ENCODE measurements at places on chromosomes 7 and 10.

DNA sequence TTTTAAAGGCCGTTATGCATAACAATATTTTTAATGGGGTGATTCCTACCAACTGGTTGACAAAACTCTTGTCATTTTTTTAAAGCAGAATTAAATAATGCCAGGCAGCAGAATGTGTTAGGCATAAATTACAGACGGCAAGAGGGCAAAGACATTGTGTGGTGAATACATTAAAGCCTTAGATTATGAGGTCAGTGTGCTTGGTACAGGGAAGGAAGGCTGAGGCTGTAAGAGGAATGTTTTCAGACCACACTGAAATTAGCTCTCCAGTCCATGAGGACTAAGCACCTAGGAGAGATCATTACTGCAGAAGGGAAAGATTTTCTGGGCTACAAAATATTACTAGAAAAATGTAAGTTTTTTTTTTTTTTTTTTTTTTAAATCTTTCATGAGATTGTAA lies 312.8 kb upstream of the PRKCQ start:
- no peak for DNase-seq

GRCh38 chr7:54180796-54181195 lies 361.4 kb upstream of the VSTM2A start:
- no peak for DNase-seq

GRCh38 chr7:65239707-65240352 lies 133.8 kb upstream of the ZNF92 start:
- DNase-seq = no peak

DNA sequence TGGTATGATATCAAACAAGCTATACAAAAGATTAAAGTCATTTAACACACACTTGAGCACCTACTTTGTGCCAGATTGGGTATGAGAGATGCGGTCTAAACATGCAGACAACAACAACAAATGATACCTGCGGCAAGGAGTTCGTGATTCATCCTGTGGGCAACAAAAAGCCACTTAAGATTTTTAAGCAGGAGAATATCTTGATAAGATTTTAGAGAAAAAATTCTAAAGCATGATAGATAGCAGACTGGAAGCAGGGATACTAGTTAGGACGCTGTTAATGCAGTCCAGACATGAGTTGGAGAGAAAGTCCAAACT lies 1.6 kb upstream of the KBTBD2 start:
- no peak for DNase-seq

DNA sequence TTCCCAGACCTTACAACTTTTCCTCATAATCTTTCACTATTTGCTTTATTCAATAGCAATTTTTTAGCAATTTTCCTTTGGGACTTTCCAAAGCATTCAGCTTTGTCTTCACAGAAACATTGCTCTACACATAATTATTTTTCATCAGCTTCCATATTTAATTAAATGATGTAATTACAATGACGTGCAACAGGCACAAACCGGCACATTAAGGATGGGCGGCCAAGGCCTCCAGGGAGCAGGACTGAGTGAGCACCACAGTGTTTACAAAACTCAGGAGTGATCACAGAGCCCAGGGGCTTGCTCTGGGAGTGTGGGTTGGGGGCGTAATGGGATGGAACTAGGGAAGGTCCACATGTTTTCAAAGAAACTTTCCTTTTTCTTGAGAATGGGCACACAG lies 69.8 kb downstream of the MAD1L1 start:
- DNase-seq = no peak

DNA sequence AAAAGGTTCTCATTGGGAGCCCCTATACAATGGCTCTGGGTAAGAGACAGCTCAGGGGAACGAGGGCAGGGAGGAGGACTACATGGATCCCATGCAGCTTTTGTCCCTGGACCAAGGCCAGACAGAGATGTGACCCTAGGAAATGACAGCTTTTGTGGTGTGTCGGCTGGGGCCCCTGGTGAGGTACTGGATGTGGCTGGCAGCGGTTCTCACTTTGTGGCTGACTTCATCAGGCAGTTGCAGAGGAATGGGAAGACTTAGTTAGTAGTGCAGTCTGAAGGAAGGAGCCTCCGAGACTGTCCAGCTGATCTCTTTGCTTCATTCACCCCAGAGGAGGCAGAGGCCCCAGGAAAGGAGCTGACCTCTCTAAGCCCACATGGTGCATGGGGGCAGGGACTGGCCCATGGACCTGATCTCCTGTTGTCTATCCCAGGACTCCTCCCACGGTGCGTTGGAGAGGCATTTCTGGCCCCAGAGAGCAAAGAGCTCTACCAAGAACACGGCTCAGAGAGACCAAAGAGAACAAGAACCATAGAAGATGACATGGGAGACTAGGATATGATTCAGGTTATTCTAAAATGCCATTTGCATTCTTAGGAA lies 202.9 kb downstream of the RPS24 start:
- no peak for DNase-seq

- no peak for DNase-seq
Measured at GRCh38 chr7:100620804-100621203, 8.5 kb downstream of the MOSPD3 start.

DNA sequence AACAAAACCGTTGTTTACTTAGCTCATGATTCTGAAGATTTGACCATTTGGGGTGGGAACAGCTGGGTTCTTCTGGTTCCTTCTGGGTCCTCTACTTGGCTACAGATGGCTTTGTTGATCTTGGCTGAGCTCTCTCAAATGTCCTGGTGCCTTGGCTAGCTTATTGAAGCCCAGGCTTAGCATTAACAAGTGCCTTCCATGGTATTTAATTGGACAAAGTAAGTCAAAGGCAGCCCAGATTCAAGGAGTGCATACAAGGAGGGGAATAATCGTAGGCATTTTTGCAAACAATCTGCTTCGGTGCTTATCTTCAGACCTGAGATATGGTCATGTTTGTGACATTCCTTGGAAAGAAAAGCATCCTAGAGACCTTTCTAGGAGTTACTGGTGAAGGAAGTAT lies 81.4 kb downstream of the ADCYAP1R1 start:
- no peak for DNase-seq

DNA sequence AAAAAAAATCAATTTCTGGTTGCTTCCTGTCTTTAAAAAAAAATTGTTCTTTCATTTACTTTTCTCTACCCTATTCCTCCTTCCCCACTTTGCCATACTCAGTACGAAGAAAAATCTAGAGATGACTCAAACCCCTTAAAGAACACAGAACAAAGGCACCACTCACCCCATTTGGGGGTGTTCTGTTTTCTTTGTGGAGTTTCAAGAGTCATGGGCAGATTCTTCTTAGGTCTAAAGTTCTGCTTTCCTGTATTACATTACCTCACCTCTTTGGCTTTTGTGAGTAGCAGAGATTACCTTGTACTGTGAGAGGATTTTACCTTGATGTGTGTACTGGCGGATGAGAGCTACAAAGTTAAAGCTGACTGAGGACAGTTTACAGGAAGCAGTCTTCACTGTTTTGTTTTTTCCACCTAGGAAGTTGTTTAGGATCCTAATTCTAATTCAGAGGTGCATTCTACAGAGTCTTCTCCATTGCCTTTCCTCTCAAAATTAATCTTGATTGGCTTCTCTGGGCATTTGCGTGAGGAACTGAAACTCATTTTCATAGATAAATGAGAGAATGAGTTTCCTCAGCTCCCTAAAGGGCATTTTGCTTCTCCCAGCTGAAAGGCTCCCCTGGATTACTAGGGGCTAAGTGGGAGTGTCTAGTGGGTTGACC lies 20.7 kb downstream of the AVL9 start:
- DNase-seq = no peak

DNA sequence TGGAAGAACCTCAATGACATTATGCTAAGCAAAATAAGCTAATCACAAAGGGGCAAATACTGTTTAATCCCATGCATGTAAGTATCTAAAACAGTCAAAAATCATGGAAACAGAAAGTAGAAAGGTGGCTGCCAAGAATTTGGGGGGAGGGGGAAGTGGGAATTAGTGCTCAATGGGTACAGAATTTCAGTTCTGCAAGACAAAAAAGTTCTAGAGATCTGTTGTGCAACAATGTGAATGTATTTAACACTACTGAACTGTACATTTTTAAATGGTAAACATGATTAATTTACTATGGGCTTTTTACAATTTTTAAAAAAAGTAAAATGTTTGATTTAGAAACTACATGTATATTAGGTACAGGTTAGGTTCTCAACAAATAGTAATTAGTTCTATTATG lies 11.9 kb downstream of the EZH2 start:
- no peak for DNase-seq

DNA sequence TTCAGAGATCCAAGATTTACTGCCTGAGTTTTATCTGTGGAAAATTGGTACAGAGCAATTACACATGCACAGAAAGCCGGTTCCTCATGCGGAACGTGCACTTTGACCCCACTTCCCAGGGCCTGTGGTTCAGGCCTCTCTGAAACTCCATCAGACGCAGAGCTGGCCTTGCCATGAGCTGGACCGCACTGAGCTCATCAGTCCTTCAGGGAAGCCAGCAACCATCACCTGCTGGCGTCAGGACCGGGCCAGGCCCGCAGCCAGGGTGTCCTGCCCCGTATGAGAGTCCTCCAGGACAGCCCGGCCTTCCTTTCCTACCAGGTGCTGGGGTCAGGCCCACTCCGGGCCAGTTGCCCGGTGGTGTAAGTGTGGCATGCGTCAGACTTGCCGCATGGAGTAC lies 446.5 kb upstream of the FOXK1 start:
- DNase-seq = no peak

DNA sequence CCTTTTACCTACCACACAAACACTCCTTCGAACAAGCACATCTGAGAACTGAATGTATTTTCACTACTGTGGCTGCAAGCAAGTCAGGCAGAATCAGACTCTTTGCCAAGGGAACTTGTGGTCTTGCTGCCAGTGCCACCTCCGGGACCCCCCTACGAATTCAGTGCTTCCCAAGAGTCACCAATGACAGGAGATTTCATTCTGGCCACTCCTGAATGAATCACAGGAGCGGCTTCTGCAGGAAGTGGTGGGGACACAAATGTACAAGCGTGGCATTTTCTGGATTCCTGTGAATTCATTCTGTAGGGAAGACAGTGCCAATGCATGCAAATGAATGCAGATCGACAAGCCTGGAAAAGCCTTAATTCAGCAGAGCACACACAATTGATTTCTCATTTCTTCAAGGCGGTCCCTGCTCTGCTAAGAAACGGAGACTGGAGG lies 161.2 kb downstream of the CAMK1D start:
- DNase-seq = no peak

DNA sequence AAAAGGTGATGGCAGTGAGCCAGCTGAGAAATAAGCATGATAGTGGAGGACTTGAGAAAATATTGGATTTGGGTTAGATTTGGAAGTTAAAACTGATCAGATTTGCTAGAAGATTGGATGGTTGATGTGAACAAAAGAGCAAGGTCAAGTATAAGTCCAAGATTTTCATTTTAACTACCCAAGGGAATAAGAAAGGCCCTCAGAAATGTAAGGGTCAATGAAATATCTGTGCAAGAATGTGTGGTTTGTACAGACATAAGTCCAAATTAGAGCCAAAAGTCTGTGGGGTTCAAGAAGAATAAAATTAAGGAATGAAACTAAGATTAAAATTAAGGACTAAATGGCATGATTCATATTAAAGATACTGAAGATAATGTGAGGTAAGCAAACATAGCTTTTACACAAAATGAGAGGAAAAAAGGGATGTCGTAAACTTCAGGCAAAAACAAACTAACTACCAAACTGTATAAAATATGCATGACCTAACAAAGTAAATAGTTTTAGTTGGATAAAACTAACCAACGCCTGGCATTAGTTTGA lies 78.4 kb upstream of the CACNA2D1 start:
- no peak for DNase-seq

DNA sequence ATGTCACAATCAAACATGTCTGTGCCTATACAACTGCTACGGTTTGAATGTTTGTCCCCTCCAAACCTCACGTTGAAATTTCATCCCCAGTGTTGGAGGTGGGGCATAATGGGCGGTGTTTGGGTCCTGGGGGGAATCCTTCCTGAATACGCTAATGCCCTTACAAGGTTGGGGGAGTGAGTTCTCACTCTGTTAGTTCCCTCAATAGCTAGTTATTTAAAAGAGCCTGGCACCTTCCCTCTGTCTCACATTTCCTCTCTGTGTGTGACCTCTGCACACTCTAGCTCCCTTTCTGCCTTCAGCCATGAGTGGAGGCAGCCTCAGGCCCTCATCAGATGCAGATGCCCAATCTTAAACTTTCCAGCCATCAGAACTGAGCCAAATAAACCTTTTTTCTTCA lies 129.5 kb downstream of the GRM8 start:
- DNase-seq = no peak

- DNase-seq = no peak
Measured at GRCh38 chr10:88243836-88244730, 339.0 kb downstream of the RNLS start.

GRCh38 chr10:53487019-53487983 lies 714.7 kb upstream of the MBL2 start:
- no peak for DNase-seq

- DNase-seq = no peak
Measured at GRCh38 chr7:94123136-94123535, 119.0 kb upstream of the BET1 start.

DNA sequence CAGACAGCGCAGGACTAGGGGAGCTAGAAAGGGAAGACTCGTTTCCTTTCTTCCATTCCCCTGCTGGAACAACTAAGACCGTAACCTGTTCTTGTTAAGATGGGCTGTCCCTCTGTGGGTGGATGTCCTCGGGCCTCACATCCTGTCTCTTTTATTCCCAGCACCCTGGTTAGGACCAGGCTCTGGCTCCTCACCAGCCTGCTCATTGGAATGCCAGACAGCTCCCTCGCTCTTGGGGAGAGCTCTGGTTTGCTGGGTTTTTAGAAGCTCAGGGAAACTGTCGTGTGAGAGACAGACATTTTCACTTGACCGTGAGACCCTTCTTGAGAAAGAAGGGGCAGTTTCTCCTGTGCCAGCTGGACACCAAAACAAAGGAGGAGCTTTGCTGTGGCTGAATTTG lies 58.1 kb upstream of the HABP2 start:
- DNase-seq = no peak

DNA sequence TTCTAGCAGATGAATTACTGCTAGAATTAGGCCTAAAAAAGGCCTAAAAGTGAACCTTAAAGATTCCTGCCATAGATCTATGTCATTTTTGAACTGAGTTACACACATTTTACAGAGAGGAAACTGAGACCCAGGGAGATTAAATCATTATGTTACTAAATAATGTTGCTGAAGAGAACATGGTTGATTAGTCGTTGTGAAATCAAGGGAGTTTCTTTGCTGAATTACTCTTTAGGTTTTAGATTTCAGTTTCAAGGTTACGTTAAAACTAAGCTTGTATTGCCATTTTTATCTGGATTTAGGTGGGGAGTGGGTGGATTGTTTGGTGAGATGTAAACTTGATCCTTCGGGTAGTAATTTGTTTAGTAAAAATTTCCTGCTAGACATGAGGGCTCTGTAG lies 21.3 kb downstream of the CDK14 start:
- no peak for DNase-seq

GRCh38 chr7:46165276-46165675 lies 244.2 kb upstream of the IGFBP3 start:
- no peak for DNase-seq

DNA sequence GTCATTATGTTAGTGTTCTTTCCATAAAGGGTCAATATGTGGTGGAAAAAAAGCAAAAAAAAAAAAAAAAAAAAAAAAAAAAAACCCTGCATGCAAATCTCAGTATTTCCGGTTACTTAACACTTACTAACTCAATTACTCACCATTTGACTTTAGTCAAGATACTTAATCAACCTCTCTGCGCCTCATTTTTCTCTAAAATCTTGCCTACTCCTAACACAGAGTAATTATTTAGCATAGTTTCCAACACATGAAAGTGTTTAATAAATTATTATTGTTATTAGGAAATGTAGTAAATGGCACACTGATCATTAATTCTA lies 27.8 kb downstream of the PPP1R3A start:
- DNase-seq = no peak

GRCh38 chr10:65565246-65565645 lies 1360.6 kb upstream of the LRRTM3 start:
- DNase-seq = no peak

Data from stimulated activated CD4-positive, alpha-beta T cell treated with anti-CD3 and anti-CD28 coated beads, Interleukin-1b, Interleukin-23, amount 100 ng/mL, for 24 hours (primary cell).